CD4-positive, alpha-beta T cell (primary cell): ENCODE measurements at places on chromosomes 2 and 18.

DNA sequence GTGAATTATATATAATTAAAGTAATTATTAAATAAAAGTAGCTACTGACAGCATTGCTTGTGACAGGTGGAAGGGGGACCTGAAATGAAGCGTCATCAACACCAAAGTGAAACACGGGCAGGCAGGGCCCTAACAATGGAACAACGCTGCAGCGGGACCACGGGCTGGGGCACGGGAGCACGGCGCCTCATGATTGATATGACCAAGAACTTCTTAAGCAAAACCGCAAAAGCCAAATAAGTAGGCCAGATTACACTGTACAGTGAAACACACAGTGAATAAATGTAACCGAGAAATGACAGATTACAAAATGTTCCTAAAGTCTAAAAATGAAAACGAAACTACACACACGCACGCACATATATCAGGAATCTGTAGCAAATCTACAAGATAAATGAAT is 81.4 kb downstream of the SNTG2 start:
- no peak for DNase-seq
- peaks cover 6% of the 10 kb centered on the region for H3K4me1 ChIP-seq
- no peaks in the 10 kb centered on the region for H3K36me3 ChIP-seq
- no peaks in the 10 kb centered on the region for H3K27me3 ChIP-seq

- no peaks in the 10 kb centered on the region for H3K36me3 ChIP-seq
- peaks cover 4% of the 10 kb centered on the region for H3K27me3 ChIP-seq
- H3K27ac ChIP-seq: no peak overlapping the region
- no peaks in the 10 kb centered on the region for H3K4me1 ChIP-seq
- no peak overlapping the region for H3K4me3 ChIP-seq
These were observed 155.6 kb upstream of the GLI2 start for GRCh38 chr2:120579916-120580685.

DNA sequence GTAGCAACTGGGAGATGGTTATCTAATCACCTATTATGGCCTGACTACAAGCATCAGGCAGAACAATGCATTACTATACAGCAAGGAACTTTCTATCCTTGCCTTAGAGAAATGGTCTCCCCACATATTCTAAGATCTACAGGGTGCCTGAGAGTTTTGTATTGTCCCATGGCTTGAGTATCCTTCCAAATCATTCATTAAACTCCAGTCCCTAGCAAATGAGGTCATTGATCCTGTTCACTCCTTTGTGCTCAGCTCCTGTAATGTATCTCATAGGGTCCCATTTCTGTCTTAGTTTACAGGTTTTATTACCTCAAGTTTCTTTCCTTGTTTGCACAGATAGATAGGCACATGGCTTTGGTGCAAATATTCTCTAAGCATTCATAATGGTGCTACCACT is 9.0 kb downstream of the HNMT start:
- no peak for DNase-seq
- no peaks in the 10 kb centered on the region for H3K36me3 ChIP-seq
- H3K27me3 ChIP-seq: no peaks in the 10 kb centered on the region
- H3K4me3 ChIP-seq: no peak overlapping the region
- H3K4me1 ChIP-seq: no peaks in the 10 kb centered on the region
- H3K27ac ChIP-seq: no peak overlapping the region

GRCh38 chr2:10166676-10167292 is 44.2 kb downstream of the RRM2 start:
- H3K27me3 ChIP-seq: no peaks in the 10 kb centered on the region
- no peak overlapping the region for H3K4me3 ChIP-seq
- DNase-seq: no peak
- H3K4me1 ChIP-seq: peaks cover 3% of the 10 kb centered on the region
- no peak overlapping the region for H3K27ac ChIP-seq

GRCh38 chr18:293536-293935 is 25.7 kb upstream of the THOC1 start:
- no peaks in the 10 kb centered on the region for H3K27me3 ChIP-seq
- no peaks in the 10 kb centered on the region for H3K36me3 ChIP-seq
- no peak overlapping the region for H3K4me3 ChIP-seq
- no peak overlapping the region for H3K27ac ChIP-seq
- DNase-seq: no peak
